ENCODE measurements at places on chromosomes 6 and 20.

- DNase-seq: no peak
Observed at GRCh38 chr6:53910834-53911233, 116.0 kb downstream of the LRRC1 start.

DNA sequence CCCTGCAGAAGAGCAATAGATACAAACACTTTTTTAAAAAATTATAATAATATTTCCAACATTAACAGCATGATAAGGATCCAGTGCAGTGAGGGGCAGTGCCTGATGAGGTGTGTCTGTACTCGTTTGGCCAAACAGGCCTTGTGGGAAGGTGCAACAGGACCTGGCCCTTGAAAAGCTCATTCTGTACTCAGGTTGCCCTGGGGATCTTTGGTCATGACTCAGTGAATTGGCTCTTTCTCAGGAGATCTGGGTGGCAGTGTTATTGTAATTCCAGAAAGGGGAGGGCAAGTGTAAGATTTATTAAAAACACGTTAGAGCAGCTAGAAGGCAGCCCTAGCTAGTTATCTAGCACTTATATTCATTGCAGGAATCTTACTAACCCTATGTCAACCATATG, 2.9 kb upstream of the SPINT3 start:
- DNase-seq: no peak

GRCh38 chr6:28543651-28544610, 18.2 kb downstream of the GPX5 start:
- peak; percentile 15 for DNase-seq

- DNase-seq: no peak
Observed at GRCh38 chr6:30557683-30557981, 537 bp downstream of the PRR3 start.

DNA sequence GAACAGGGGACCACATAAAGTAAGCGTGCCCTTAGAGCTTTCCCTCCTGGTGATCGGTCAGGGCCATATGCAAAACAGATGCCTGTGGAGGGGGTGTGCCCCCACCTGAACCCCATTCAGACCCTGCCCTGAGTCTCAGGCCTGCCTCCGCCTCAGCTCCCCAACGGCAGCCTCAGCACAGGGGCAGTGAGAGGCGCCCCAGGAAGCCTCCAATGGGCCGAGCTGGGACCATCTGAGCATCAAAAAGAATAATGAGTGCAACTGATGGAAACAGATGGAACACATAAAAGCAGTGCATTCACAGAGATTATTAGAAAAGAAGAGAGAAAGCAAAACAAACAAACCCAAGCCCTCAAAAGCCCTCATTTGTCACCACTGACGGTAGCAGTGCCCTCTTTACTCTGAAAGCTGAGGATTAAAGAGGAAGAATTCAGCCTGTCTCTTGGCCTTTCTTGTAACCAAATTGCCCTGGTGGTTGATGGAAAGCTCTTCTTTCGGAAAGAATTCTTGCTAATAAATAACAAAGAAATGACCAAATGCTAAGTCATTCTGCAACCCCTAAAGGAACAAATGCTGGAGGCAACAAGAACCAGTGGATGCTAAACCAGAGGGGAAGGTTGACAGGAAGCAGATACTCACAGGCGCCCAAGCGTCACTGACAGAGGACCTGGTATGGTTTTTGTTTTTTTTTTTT, 6.8 kb downstream of the ADISSP start:
- DNase-seq: no peak

GRCh38 chr20:1994627-1995026, 769 bp upstream of the PDYN start:
- DNase-seq: no peak

DNA sequence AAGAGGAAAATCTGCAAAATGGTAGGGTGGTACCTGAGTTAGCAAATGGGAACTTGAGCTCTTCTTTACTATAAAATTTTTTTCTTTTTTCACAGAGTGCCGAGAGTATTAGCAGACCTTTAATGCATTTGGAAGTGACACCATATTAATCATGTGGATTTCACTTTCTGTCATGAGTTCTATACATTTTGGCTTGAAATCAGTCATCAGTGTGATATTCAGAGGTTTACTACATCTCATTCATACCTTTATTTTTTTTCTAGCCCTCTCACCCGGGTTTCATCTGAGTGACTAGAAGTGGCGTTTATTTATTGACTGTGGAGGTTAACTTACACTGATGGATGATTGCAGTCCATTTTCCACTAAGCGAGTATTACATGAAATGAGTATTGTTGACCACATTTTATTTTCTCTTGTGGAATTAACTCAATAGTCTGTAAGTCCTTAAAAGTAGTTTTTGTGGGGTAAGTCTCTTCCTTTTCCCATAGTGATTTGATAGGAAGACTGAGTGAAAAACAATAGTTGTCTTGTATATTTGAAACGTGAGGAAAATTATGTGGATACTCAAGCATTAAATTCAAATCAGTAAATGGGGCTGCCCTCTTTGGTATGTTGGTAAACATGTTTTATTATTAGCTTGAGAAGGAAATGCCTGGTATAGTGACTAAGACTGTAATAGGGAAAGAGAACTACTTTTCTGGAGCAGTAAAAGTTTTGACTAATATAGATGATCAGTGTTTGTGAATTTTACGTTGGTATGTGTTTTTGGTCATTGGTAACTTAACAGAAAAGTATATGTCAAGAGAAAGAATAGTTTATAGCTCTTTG, 55.5 kb downstream of the JARID2 start:
- no peak for DNase-seq

- DNase-seq: no peak
Observed at GRCh38 chr20:11778206-11778570, 139.5 kb upstream of the BTBD3 start.
